A549 treated with DMSO at 1 μM for 4 hours (cell line): ENCODE measurements at places on chromosomes 2 and 18. TPM values are rescaled to one million over a fixed set of nuclear protein-coding genes. Genes with fewer than 3 reads are reported as not detected.

SLC16A14 gene
- total RNA-seq: 1.0 to 1.9 TPM (median 1.4 TPM) in 5 replicates

FZD7 gene
- total RNA-seq: 5.9 to 8.4 TPM (median 7.4 TPM) in 5 replicates

CCBE1 gene
- total RNA-seq: 5.8 to 14.2 TPM (median 10.5 TPM) in 5 replicates

ALS2 gene
- total RNA-seq: 11.9 to 14.0 TPM (median 12.6 TPM) in 5 replicates

NBAS gene
- total RNA-seq: 13.8 to 19.1 TPM (median 17.9 TPM) in 5 replicates

HOXD1 gene
- 0.12 to 0.28 TPM (median 0.26 TPM) in 5 replicates for total RNA-seq
